ENCODE measurements at places on chromosomes 6 and 20. TPM values are rescaled to one million over a fixed set of nuclear protein-coding genes. Genes with fewer than 3 reads are reported as not detected.
A peak's percentile ranks its signal among the peaks of the same experiment; 100 is the strongest.

DNA sequence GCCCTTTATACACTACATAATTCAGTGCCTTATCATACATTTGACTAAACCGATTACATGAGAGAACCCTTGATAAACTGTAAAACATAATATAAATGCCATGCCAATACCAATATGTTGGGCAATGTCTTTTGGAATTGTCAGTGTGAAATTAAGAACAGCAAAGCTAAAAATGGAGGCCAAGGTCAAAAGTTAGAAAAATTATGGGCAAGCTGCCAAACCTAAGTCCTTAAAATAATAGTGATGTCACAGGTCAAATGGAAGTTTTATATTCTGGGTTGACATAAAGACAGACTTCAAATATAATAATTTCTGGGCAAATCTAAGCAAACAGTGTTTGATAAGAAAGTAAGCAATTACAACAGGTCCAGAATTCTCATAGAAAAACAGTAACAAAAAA lies 696.7 kb downstream of the RNF144B start:
- DNase-seq, result no peak

- DNase-seq, result no peak
These were observed 11.4 kb downstream of the SLC35F1 start for GRCh38 chr6:117918454-117918853.

GRCh38 chr6:15464211-15464725 lies 198.6 kb downstream of the DTNBP1 start:
- DNase-seq, result no peak

- DNase-seq, result no peak
These were observed 130.4 kb downstream of the OLIG3 start for GRCh38 chr6:137363805-137364138.

- DNase-seq, result no peak
These were observed 8.1 kb upstream of the AHI1 start for GRCh38 chr6:135505648-135506047.

GRCh38 chr6:146598772-146599405 lies at the start of gene ADGB:
Gene ADGB, plus strand, starts transcription at chr6:146598972. Its CDS starts 69 bp downstream, at chr6:146599041.
- peak; percentile 89 for DNase-seq

DNA sequence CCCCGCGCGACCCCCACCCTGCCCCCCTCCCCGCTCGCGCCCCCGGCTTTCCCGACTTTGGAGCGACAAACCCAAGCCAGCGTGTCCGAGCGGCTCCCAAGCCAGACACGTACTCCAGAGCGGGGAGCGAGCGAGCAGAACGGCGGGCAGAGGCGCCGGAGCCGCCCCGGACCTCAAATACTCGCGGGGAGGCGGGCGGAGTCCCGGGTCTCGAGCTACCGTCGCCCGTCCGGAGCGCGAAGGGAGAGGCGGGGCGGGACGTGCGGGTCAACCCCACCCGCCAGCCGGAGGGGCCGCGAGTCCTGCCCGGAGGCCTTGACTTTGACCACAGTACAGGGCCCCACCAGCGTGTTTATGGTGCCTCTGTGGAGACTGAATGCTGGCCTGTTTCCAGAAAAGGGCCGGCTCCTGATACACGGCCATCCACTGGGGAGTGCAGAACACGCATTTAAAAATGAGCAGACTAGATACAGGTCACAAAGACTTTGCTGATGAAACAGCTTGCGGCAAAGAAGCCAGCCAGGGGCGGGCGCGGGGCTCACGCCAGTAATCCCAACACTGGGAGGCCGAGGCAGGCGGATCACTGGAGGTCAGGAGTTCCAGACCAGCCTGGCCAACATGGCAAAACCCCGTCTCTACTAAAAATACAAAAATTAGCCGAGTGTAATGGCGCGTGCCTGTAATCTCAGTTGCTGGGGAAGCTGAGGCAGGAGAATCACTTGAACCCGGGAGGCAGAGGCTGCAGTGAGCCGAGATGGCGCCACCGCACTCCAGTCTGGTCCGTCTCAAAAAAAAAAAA lies at the start of gene SERPINB6:
TSS of gene SERPINB6 (minus strand) at position 148 of the 799 bp plus-strand sequence. CDS start 12,235 bp downstream, outside the sequence.
- DNase-seq, result peak; percentile 65

DNA sequence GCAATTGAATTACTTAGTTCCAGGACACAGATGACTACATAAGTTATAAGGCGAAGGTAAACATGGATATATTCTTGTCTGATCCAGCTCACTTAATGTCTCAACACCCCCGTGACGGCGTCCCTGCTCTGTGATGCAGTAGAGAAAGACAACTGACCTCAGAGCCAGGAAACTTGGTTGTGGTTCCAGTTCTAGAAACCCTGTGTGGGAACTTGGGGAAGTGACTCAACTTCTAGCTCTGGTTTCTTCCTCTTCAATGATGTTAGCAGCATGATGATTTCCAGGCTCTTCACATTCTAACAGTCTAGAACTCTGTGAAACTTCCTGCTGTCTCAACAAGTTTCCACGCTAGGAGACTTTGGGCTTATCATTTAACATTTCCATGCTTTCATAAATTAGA lies 18.4 kb downstream of the LAMA4 start:
- DNase-seq, result no peak

GRCh38 chr6:166202321-166202733 lies 34.7 kb upstream of the TBXT start:
- DNase-seq, result no peak

DNA sequence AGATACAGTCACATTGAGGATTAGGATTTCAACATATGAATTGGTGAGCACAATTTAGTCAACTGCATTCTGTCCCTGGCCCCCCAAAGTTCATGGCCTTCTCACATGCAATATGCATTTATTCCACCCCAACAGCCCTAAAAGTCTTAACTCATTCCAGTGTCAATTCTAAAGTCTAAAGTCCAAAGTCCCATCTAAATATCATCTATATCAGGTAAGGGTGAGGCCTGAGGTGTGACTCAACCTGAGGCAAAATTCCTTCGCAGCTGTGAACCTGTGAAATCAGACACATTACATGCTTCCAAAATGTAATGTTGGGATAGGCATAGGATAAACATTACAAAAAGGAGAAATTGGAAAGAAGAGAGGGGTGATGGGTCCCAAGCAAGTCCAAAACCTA lies 27.8 kb downstream of the CLIC5 start:
- no peak for DNase-seq

DNA sequence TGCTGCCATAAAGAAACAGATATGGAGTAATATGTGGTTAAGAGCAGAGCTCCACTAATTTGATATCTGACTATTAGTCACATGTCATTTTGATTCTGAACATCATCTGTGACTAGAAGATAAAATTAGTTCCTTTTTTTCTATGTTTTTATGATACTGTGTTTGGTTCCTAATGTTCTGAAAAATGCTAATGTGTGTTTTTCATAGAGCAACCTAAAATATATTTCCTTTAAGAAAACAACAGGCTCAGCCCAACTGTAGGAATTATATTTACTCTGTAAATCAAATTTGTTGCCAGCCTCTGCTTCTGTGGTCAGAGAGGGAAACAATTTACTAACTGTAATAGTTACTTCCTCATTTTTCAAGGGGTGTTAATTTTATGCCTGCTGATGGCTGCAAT lies 33.3 kb upstream of the TXLNB start:
- DNase-seq, result no peak

- no peak for DNase-seq
These were observed 3.4 kb upstream of the SLC35D3 start for GRCh38 chr6:136918706-136919105.

DNA sequence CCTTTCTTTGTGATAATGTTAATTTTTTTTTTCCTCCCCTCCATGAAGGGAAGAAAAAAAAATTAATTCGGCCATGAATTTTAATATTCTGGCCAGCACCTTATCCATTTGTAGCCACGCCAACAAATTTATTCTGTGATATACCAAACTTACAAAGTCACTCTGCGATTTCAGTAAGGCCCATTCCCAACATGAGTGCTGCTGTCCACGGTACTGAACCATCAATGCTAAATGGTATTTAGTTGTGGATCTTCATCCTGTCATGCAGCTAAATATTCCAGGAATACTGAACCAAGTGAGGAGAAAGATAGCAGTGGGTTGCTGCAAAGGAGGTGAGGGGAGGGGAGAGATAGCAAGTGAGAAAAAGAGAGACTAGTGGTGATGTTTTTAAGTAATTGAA lies 19.5 kb upstream of the RSPH4A start:
- DNase-seq, result no peak

DNA sequence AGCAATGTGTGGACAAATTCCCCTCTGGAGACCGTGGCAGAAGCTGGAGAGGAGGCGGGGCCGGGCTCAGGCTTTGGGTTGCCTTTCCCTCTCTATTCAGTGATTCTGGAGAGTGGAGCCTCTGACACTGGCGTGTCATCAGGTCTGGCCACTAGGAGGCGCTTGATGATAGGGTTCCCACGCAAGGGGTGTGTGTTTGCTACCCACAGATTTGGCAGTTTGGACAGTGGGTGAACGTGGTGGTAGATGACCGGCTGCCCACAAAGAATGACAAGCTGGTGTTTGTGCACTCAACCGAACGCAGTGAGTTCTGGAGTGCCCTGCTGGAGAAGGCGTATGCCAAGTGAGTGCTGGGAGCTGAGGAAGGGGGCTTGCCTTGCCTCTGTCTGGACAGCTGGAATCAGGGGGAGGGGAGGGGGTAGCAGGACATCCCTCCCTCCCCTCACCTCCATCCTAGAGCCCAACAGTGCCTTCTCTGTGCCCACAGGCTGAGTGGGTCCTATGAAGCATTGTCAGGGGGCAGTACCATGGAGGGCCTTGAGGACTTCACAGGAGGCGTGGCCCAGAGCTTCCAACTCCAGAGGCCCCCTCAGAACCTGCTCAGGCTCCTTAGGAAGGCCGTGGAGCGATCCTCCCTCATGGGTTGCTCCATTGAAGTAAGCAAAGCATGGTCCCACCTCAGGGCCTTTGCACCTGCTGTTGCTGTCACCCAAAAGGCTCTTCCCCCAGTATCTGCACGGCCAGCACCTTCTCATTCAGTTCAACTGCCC lies 14.3 kb downstream of the CAPN11 start:
- DNase-seq, result peak; percentile 88

DNA sequence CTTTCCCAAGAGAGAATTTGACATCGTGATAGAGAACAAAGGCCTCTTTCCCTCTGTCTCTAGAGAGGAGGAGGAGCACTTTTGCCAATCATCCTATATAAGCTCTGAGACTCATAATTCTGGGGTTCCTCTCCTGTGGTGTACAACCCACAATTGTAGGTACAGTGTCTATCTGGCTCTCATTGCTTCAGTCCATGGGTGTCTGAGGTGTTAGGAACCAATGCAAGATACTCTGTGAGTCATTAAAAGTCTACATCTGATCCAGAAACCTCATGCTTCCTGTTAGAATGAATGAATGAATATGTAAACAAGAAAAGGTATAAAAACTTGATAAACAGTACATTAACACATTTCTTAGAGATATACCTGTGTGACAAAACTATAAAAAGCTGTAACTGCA lies 356.7 kb downstream of the QKI start:
- no peak for DNase-seq

DNA sequence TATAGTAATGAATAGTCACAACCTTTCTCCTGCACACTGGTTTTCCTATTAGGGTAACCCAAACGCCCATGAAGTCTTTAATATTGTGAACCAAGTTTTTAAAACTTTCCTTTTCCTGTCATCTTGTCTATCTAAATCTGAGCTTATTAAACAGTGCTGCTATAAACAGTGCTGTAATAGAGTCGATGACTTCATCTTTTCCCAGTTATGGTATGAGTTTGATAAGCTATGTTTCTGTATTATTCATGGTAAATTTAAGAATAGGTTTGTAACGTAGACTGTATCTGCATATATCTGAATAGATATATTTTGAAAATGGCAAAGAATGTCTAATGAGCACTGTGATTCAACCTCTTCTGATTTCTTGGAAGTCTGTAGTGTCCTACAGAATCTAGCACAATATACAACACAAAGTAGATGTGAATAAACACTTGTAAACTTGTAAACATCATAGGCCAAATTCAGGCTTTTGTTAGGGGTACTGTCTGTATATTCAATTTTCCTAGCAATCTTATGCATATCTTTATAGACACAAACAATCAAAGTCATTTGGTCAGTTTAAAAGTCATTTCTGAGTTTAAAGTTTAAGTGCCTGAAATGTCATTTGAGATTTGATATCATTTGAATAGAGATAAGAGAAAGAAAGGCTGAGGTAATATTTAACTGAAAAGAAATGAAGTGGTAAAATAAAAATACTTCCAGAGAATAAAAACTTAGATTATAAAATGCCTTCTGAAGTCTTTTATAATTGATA lies 155.5 kb downstream of the PTPRK start:
- no peak for DNase-seq

GRCh38 chr6:156617376-156617775 lies 159.8 kb upstream of the ARID1B start:
- DNase-seq, result no peak

- DNase-seq, result peak; percentile 48
These were observed 704 bp downstream of the TOP1 start for GRCh38 chr20:41029150-41029901.

GRCh38 chr6:39075010-39075686 lies 26.6 kb downstream of the GLP1R start:
- no peak for DNase-seq

GRCh38 chr6:32105433-32105832 lies 3.7 kb downstream of the TNXB start:
- no peak for DNase-seq

- DNase-seq, result no peak
These were observed 104.4 kb downstream of the TOX2 start for GRCh38 chr20:44018942-44019637.

DNA sequence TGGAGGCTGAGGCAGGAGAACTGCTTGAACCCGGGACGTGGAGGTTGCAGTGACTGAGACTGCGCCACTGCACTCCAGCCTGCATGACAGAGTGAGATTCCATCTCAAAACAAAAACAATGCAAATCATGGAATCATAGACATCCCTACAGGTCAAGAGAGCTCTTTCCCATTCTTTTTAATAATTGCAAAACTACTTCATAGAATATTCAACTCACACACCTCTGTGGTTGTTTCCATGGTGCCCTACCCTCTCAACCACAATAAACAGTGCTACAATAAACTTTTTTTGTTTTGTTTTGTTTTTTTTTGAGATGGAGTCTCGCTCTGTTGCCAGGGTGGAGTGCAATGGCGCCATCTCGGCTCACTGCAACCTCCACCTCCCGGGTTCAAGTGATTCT lies 11.8 kb upstream of the ADNP start:
- no peak for DNase-seq

Gene CDH4
- total RNA-seq, result 1.2 TPM

Gene WFDC5
- not detected for total RNA-seq

Gene GABRR1
- total RNA-seq, result not detected

Gene WFDC10B
- total RNA-seq, result not detected

Gene FAM217A
- not detected for total RNA-seq

Gene NRN1
- 48.5 TPM for total RNA-seq

Gene HRH3
- total RNA-seq, result 13.7 TPM

Gene LINC00237
- not detected for total RNA-seq

Gene CCDC170
- not detected for total RNA-seq

Data from glutamatergic neuron (in vitro differentiated cells).